Lung (tissue), 17 donors: ENCODE measurements at places on chromosomes 16 and 17.

GRCh38 chr16:58152246-58152868 is 23.2 kb upstream of the CFAP20 start:
- DNase-seq, result no peak

DNA sequence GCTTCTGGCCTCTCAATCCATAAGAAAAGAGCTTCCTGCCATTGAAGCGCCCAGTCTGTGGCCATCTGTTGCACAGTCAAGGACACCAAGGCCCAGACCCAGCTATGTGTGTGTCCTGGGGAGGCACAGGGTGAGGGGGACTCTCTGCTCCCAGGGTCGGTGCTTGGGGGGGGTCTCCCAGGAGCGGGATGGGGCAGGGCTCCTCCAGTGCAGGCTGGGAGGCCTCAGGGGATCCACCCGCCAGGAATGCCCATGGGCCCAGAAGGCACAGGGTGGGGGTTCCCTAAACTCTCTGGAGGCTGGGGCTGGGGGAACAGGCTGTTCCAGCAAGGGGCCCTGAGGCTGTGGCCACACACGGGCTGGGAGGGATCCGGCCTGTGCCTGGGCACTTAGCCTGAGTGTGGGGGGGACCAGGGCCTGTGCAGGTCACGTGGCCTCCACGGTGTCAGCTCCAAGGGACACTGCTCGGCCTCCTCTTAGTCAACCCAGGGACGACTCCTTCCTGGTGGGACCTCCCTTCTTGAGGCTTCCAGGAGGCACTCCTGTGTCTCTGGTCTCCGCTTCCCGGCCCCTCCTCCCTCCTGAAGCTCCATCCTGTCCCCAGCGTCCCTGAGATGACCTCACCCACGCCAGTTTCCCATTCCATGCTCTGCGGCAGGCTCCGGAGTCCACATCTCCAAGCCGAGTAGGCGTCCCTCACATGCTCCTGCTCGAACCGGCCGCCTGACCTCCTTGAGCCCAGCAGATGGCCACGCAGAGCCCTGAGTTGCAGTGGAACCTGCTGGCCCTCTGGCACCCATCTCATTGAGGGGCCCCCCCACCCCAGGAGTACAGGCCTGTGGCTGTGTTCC is 23.1 kb upstream of the BAHCC1 start:
- DNase-seq, result peak; percentile 45

GRCh38 chr17:81239714-81240555 is 817 bp downstream of the NDUFAF8 start:
- DNase-seq, result no peak

- no peak for DNase-seq
These were observed 27.4 kb upstream of the RCVRN start for GRCh38 chr17:9932491-9932890.

- no peak for DNase-seq
These were observed 16.1 kb downstream of the TEKT5 start for GRCh38 chr16:10678655-10679054.

GRCh38 chr17:9465210-9465921 is 110.3 kb downstream of the STX8 start:
- no peak for DNase-seq

DNA sequence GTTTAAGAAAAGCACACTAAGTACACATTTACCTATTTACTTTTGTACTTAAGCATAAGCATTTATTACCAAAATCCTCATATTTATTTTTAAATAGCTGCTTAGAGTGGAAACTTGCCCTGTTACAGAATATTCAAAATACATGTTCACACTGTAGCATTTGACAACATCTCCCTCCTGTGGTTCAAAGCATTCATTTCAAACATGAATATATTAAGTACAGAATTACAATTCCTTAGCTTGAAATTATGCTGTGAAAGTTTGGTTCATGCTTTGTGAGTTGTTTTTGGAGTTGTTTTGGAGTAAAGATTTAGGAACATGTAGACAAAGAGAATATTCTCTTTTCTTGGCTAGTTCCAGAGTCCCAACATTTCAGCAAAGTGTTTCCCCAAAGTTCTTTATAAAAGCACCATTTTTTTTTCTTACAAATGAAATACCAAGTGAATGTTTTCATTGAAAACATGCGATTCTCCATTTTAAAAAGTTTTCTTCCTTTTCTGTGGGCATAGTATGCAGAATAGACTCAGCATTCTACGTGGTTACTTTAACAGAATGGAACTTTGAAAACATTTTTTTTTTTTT is 33.2 kb downstream of the TUBD1 start:
- no peak for DNase-seq
